CD8-positive, alpha-beta memory T cell (primary cell): ENCODE measurements at places on chromosomes 16 and 17.

DNA sequence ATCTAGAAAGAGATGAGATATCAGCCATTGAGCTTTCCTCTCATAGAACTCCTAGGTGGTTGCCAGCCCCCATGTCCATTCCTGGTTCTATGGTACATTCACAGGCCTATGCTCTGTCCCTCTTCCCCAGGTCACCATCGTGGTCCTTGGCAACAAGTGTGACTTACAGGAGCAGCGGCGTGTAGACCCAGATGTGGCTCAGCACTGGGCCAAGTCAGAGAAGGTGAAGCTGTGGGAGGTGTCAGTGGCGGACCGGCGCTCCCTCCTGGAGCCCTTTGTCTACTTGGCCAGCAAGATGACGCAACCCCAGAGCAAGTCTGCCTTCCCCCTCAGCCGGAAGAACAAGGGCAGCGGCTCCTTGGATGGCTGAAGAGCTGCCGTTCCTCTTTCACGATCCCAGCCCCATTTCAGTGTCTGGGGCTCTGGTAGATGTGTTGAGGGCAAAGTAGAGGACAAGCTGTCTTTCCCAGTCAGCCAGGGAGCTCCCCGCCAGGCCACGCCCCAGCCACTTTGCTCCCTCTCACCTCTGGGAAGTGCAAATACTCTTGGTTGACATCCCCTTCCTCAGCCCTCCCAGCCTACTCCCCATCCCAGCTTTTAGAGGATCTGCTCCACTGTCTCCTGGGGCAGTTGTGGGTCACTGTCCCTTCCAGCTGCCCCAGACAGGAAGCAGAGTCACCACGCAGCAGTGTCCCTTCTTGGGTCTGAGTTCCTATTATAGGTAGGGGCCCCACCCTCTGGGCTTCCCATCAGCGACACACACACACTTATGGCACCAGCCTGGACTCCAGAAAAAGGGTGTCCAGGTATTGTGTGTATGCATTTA, 3.8 kb downstream of the NKIRAS2 start:
- DNase-seq: no peak

DNA sequence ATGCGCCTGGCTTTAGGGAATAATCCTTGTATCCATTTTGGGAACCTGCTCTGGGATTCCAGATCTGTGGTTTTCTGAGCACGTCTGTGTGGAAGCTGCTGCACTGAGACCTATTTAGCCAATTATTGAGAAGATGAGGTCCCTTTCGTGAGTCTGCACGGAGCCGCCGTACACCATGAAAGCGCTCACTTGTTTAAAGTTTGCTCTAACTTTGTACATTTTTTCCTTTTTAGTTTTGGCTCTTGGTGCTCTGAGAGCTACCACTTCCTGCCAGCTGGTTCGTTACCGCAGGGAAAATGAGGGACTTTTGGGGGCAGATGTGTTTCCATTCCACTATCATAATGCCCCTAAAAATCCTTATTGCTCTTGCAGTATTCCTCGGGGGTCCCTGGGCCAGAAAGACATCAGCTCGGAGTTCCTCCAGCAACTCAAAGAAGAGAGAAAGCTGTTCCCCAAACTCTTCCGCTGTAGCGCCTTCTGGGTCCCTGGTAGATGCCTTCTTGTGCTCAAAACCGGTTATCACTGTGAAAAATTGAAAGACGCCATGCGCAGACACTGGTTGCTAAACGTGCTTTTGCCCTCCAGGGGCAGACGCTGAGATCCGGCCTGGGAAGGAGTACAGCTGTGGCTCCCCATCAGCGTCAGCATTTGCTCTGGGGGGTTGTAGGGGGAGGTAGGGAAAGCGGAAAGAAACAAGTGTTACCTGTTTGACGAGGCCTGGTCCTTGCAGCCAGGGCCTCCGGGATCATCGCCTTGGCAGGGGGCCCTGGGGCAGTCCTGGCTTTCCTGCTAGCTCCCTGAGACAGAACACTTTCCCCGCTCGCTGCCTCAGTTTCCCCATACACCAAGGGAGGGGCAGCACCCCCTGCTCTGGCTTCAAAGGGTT, 238.1 kb downstream of the MRTFB start:
- no peak for DNase-seq

DNA sequence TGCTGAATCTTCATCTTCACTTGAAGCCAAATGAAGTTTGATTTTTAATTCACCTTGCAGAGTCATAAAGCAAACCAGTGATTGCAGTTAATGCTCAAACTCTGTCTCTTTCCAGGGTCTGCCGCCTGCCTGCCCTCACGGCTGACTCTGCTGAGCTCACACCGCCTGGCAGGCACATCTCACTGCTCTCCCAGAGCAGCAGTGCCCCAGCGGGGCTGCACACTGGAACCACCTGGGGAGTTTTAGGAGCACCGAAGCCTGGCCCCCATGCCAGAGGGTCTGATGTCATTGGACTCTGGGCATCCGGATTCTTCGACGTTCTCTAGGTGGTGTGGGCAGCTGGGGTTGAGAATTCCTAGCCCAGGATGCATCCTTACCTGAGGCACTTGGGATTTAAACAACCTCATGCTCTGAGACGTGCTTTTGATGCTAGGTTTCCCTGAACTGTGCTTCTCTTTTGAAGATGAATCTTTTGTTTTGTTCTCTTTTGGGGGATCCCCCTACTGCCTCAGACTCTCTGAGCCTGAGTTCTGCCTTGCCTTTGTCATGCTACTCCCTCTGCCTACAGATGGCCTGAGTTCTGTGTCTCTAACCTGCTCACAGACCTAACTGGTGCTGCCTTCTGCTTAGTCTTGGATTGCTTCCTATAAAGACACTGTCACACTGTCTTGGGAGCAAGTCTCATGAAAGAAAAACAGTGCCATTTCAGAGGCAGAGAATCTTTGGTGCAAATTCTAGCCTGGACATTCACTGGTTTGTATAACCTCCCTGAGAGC, 438.1 kb upstream of the CCL2 start:
- no peak for DNase-seq

GRCh38 chr16:52709306-52709705, 162.4 kb upstream of the TOX3 start:
- no peak for DNase-seq

DNA sequence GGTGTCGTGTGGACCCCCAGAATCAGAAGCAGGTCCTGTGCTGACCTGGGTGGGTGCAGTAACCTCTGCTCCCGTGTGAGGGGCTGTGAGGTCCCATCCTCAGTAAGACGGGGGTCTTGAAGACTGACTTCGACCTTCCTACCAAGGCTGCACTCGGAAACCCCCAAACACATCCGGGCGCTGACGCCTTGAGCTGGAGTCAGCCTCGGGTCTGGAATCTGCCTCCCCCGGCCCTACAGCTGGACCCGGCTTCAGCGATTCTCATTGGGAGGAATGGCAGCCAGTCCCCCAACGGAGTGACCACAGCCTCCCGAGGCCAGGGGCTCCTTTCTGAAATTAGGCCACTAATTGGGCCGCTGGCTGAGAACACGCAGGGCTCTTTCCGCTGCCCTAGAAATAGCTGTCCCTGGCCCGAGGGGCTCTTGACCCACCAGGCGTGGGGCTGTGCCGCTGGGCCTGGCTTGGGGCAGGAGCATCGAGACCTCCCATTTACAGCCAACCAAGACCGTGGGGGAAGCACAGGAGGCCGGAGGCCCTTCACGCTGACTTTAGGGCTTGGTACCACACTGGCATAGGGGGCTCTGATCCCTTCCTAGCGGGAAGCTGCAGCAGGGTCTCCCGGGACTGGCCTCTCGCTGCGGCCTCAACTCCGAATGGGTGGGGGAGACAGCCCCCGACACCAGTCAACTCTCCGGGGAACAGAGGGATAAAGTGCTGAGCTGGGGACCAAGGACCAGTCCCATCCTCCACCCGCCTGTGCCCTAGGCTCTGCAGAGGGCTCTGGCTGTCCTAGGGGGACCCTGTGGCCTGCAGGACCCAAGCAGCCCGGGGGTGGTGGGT, 2.6 kb upstream of the GNG13 start:
- DNase-seq: no peak

- DNase-seq: no peak
Observed at GRCh38 chr16:66810391-66810790, 9.0 kb upstream of the TERB1 start.

DNA sequence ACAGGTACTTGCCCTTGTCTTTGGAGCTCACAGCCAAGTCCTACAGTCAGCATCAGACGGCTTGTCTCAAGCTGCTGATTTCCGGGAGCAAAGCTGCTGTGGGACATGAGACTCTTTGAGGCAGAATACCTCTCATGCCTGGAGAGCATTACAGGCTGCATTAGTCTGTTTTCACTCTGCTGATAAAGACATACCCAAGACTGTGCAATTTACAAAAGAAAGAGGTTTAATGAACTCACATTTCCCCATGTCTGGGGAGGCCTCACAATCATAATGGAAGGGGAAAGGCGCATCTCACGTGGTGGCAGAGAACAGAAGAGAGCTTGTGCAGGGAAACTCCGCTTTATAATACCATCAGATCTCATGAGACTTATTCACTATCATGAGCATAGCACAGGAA, 661.2 kb downstream of the WWOX start:
- no peak for DNase-seq

- no peak for DNase-seq
Observed at GRCh38 chr17:6558276-6558675, 1.9 kb upstream of the PITPNM3 start.

DNA sequence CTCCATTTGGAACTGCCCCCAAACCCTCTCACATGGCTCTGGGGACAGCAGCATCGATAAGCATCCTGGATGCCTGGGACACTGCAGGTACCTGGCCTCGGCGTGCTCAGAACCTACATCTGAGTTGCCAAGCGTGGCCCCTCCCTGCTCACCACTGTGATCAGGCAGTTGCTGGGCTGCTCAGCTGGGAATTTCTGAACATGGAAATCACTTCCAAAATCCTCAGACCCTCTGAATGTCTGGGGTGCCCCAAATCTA, 6.3 kb downstream of the CDH5 start:
- no peak for DNase-seq

DNA sequence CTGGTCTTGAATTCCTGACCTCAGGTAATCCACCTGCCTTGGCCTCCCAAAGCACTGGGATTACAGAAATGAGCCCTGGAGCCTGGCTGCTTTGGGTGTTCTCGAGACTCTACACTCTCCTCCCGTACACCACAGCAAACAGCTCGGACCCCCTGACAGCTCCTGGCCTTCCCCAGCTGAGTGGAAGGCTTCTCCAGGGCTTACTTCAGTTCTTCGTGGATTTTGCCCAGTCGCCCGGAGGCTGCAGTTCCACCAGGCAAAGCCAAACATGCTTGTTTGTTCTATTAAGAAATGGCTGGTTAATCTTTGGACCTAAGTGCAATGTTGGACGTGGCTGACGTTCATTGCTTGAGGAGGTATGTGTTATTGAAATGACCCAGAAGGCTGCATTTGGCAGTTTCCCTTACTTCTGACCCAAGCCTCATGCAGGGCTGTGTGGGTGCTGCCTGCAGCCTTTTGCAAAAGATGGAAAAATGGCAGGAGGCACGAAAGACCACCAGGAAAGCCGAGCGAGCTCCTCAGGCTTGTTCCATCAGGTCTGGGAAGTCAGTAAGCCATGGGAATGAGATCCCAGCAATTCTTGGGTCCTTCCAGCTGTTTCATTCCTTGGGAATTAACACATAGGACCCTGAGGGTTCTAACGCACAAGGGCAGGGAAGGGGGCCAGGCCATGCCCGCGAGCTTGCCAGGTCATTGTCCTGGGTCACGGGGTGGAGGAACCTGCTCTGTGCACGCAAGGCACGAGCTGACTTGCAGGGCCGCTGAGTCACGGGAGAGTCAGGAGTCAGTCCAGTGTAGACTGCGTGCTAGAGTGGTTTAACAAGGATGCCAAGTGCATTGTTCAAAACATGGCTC, 23.9 kb upstream of the KLHDC4 start:
- DNase-seq: no peak

DNA sequence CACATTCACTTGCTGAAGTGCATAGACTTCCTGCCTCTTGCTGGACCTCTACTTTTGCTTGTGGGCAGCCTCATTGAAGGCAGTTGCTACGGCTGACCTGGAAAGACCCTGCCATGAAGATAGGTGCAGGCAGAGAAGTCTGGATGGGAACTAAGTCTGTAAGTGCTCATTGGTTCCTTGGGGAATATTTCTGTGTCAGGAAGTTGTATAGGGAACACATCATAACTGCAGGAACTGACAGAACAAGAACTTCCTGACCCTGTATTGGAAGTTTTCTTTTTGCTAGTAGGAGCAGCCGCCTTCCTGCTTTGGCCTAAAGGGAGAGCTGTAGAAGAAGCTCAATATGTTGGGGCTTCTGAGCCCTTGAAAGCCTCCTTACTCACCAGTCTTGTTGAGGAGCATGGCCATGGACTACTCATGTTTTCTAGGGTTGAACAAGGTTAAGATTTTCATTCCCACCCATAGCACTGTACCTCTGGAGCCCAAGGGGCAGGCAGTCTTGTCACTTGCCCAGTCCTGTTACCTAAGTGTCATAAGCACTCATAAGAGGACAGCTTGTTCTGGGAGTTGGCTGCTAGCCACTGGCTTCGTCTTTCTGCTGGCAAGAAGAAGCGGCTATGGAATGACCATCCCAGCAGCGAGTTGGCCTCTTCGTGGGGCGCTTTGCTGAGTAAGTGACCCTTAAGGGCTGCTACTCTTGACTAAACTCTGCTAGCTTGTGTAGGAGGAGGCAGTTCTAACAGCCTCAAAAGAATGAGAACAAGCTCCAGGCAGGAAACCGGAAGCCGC, 7.2 kb downstream of the UBFD1 start:
- DNase-seq: no peak

GRCh38 chr17:47376247-47376646, 52.5 kb downstream of the EFCAB13 start:
- no peak for DNase-seq

- no peak for DNase-seq
Observed at GRCh38 chr16:52251495-52251894, 295.4 kb downstream of the TOX3 start.

GRCh38 chr17:17416400-17417360, 60.1 kb upstream of the MED9 start:
- no peak for DNase-seq

DNA sequence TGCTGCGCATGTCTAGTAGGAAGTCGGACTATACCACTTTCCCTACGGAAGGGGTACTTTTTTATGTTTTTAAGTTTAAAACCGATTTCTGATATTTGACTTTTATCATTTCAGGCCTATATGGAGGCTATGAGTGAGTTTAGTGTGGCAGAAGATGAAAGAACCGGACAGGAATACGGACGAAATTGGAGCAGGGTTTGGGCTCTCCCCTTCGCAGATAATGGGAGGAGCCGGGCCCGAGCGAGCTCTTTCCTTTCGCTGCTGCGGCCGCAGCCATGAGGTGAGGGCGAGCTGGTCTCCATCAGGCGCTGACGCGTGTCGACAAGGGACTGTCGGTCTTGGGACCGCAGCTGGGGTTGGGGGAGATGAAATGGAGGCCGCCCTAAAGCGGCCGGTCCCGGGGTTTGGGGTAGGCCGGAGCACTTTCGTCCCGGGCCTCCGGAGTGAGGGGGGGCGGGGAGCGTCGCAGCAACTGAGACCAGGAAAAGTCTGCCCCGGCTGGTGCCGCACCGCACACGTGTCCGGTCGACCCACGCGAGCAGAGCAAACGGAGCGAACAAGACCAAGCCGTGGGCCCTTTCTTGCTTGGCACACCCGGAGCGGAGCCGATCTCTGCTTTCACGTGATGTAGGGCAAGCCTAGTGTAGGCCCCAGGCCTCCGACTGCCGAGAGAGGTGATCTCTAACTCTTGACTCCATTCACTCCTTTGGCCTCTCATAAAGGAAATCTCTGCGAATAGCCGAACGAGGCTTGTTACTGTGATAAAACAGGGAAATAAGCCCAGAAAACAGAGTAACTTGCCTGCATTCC, at the start of gene RPL19:
Gene RPL19, plus strand, starts transcription at position 214 of the 810 bp plus-strand sequence. Its CDS starts 62 bp downstream, at position 276.
- no peak for DNase-seq
